ENCODE measurements at places on chromosomes 12 and 14.

DNA sequence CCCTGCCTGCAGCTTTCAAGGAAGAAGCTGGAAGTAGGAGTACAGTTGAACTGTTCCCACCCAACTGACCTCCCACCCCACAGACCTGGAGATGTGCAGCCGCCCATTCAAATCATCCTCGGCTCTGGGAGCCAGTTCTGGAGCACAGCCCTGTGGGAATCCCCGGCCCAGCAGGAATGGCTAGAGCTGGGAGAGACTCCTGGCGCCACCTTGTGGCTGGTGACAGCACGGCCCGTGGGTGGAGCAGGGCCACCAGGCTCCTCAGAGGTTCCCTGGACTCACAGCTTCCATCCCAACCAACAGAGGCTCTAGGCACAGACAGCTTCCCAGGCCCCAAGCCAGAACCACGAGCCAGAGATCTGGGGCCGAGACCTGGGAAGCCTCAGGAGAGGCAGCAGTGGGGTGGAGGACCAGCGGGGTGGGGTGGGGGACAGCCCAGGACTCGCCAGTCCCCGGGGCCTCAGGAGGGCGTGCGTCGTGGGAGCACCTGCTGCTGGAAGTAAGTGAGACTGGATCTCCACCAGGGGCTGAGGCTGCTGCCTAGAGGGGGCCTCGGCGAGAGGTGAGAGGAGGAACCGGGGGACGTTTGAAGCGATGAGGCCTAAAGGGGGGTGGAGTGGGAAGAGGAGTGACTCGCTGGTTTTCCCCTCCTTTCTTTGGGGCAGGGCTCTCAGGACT lies 43.4 kb downstream of the RNF34 start:
- peak; percentile 58 for DNase-seq

- DNase-seq, result no peak
Measured at GRCh38 chr12:107702106-107702505, 16.5 kb downstream of the PWP1 start.

DNA sequence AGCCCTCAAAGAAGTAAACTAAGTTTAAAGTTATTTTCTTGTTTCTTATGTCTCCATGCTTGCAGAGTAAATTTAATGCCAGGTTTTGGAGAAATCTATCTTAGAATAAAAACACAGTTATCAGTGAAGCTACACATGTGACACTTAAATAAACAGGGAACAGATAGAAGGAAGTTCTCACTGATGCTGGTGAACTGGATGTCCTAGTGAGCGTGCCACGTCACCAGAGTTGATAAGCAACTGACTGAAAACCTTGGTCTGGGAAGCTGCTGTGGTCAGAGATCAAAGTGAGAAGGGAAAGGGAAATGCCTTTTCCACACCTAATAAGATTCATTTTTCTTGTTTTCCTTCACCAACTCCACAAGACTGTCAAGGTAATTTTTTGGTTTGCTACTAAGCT lies 74.8 kb upstream of the PCED1B start:
- DNase-seq, result no peak

DNA sequence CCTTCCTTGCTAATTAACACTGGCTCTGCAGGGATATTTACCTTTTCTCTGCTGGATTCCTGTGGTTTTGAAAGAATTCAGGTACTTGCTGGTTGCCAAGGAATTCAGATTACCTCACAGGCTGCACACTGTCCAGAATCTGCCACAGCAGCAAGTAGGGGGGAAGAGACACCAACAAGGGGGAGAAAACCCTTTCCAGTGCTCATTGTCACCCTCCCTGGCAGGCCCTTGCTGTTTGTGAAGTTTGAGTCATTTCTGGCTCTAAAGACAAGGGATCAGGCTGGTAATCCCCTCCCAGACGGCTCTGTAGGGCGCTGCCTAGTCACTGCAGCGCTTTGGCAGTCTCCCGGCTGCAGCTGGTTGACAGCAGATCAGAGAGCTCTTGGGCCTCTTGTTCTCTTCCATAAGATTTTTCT lies 50.8 kb downstream of the TTLL5 start:
- no peak for DNase-seq

- no peak for DNase-seq
Measured at GRCh38 chr12:116454950-116455447, 104.2 kb upstream of the MAP1LC3B2 start.

DNA sequence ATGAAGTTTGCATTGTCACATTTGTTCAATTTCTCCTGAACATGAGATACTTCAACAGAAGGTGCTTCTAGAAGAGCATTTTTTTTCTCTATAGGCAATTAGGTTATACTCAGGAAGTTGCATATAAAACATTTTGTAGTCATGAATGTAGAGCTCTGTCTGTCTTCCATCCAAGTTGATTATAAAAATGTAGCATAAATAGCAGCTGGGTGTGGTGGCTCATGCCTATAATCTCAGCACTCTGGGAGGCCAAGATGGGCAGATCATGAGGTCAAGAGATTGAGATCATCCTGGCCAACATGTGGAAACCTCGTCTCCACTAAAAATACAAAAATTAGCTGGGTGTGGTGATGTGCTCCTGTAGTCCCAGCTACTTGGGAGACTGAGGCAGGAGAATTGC lies 39.5 kb upstream of the STXBP6 start:
- no peak for DNase-seq

GRCh38 chr14:65095633-65096205 lies 6.6 kb downstream of the MAX start:
- no peak for DNase-seq

GRCh38 chr14:83151571-83151970 lies 1617.9 kb upstream of the SEL1L start:
- no peak for DNase-seq

GRCh38 chr12:5034603-5035002 lies 9.1 kb upstream of the KCNA5 start:
- no peak for DNase-seq

DNA sequence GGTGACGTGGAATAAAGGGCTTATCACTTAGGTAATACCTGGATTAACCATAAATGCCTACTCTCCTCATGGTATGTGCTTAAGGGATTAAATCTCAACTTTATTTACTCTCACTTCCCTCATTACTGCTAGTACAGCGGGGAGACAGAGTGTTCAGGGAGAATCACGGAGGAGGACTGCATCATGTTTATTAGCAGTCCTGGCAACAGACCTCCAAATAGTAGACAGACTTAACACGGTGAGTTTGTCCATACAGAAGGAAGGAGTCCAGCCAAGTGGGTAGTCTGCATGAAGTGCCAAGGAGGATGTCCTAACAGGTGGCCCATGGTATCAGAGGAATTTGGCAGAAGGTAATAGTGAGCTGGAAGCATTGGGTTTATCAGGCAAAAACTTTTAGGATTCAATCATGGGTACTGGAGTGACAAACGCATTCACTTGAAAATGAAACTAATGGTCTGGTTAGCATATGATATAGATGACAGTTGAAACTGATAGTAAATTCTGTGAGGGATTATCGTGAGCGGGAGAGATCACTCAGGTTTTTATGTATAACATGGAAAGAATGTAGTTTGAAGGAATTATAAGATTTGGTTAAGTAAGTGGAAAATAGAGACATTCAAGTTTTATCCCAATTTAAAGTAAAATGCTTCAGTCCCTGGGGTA lies 471.8 kb downstream of the TMEM117 start:
- no peak for DNase-seq

GRCh38 chr12:12823300-12823699 lies 10.2 kb downstream of the DDX47 start:
- DNase-seq, result no peak

GRCh38 chr12:123900871-123901376 lies 71.7 kb downstream of the CCDC92 start:
- no peak for DNase-seq

DNA sequence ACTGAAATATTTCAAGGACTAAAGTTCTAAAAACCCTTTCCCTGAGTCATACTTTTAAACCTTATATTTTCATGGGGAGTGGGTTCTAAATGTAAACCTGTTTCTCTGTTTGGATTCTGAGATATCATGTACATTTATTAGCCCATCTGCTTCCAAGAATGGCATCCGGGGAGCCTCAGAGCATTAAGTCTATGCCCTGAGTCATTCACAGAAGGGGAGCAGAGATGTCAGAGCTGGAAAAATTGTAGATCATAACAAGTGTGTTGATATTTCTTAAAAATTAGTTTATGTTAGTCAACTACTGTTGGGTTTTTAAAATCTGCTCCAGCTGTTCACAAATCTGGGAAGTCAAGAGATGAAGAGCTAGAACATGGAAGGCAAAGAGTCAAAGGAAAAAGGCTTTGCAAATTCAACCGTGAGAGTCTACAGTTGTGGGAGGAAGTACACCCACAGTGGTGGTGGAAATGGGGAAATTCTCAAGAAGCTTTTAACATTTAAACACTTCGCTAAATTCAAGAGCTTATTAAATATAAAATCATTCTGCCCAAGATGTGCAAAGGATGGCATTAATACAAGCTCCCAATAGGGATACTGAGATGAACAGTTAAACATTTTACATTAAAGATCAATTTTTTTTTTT lies 70.5 kb upstream of the FLRT2 start:
- DNase-seq, result no peak

GRCh38 chr14:67704484-67705089 lies 2.9 kb downstream of the RDH12 start:
- no peak for DNase-seq

GRCh38 chr14:98943907-98944306 lies 328.1 kb downstream of the BCL11B start:
- DNase-seq, result no peak

- DNase-seq, result no peak
Measured at GRCh38 chr14:49249022-49249421, 337.2 kb downstream of the RPS29 start.

DNA sequence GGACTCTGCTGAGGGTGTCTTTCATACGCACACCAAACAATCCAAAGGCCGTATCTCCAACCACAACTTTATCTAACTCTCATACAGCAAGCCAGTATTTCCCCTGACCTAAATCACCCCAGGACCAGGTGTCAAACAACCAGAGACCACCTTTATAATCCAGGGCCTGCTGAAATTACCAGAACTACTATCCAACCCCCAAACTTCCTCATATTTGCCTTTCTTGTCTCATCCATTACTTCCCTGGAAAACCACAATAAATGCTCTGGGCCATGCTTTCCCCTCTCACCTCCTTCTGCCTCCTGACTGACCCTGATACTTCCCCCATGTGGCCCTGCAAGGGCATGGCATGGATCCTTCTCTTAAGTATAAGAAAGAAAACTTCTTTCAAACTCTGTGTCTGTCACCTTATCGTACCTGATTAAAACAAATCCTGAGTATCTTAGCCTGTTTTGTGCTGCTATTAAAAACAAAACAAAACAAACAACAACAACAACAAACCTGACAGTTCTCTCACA lies 44.7 kb upstream of the CRACR2A start:
- no peak for DNase-seq

DNA sequence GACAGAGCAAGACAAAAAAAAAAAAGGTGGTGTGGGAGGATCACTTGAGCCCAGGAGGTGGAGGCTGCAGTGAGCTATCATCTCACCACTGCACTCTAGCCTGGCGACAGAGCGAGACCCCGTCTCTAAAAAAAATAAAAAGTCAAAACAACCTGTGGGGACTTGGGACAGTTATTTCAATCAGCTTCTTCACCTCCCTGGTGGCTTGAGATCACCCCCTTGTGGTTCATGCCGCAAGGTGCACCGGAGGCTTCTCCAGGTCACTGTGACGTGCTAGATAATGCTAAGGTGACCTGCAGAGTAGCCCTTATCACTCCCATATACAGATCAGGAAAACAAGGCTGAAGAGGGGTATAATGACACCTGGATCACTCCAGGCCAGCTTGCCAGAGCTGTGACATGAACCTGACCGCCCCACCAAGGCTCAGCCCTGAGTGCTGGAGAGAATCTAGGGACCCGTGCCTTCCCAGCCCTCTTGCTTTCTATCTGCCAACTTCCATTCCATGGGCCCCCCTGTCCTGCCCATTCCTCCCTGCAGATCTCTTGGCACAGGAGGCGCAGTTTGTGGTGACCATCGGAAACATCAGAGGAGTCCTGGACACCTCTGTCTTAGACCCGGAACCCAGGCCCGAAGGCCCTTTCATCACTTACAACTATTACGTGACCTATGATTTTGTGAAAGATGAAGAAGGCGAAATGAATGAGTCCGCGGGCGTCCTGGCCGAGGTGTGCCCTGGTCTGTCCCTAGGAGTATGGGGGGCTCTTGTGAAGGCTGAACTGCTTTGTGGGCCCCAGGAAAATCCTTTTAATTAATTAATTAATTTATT lies 8.1 kb downstream of the LRRC43 start:
- DNase-seq, result peak; percentile 18

GRCh38 chr12:93990832-93991803 lies 157.3 kb upstream of the PLXNC1 start:
- DNase-seq, result no peak

Data from stimulated activated CD4-positive, alpha-beta T cell treated with anti-CD3 and anti-CD28 coated beads, Interleukin-1b, Interleukin-23, amount 100 ng/mL, for 1 hour (primary cell).